ENCODE measurements at places on chromosomes 11 and 22.

DNA sequence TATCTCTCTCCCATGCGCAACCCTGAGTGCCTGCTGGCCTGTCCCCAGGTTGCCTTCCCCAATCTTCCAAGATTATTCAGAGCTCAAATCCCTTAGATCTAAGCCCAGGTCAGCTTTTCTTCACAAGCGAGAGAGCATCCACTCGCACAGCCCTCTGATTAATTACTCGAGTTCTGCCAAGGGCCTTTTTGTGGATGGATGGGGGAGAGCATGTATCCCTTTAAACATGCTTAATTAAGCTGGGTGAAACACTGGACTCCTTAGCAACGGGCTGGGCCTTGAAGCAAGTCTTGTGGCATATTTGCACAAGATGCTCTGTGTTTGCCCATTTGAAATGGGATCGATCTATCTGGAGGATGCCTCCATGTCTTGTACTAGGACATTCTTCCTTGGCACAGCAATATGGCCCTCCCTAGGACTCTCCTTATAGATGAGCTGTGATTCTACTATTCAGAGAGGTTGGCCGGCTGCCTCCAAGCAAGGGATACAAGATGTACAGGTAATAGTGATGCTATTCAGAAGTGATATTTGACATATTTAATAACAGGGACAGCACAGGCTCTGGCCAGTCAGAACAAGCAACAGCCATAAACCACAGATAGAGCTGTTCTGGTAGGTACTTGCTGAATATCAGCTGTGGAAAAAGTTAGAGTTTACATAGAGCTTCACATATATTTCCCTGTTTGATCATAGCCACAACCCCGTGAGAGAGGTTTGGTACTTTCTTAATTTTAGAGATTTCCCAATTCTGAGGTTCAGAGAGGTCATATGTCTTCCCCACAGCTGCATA lies 125.6 kb downstream of the CSNK2A3 start:
- DNase-seq: no peak

DNA sequence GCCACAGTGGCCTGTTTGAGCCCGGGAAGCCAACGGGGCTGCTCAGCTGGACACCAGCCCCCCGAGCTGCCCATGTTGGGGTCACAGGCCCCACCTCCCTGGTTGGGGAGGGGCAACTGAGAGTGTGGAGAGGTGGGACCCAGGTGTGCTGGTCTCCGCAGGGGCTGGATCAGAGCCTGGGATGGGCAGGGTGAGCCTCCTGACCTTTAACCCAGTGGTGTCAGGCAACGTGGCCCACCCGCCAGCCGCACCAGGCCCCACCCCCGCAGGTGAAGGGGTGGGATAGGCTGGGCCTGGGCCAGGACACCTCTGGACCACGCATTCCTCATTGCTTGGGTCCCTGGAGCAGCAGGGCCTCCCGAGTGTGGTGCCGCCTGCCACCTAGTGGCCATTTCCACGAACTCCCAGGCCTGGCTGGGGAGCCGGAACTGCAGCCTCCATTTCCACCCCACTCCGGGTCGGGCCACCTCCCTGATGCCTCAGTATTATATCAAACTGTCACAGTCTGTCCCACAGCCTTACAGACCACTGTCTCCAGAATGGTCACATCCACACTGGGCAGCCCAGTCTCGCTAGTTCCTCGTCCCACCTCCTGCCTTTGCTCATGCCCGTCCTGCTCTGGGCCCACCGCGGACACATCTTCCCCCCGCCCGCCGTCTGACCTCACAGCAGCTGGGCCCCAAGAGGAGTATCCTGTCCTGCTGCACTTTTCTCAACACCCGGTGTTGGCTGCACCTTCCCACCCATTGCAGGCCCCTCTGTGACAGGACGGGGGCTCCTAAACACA lies 13.3 kb upstream of the PPP6R3 start:
- no peak for DNase-seq

DNA sequence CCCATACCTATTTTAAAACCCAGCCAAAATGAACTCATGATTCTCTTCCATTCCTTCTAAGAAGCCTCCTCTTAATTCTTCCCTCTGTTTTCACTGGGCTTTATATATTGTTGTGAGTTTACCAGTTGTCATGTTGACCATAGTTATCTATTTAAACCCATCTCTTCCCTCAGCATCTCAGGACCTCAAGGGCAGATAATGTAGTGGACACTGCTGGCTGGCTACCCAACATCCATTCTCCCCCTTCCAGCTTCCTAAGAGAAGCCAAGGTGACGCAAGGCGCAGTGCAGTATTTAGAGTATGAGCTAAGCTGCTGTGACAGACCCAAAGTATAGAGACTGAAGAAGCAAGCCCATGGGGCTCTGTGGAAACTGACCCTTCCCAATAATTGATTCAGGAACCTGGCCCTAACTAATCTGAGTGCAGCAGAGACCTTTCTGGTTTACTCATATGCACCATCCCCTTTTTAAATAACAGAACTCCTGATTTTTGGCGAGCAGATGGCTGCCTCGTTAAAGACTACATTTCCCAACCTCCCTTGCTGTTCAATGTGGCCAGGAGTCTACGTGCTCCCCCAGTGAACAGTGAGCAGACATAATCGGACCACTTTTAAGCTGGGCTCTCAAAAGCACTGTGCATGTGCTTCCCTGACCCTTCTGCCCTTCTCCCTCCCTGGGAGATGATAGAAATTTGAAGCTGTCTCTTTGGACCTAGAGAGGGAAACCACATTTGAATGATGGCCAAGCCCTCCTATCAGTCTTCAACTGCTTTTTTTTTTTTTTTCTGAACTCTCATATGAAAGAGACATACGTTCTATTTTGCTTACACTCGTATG lies 28.1 kb upstream of the CREB3L1 start:
- DNase-seq: no peak

DNA sequence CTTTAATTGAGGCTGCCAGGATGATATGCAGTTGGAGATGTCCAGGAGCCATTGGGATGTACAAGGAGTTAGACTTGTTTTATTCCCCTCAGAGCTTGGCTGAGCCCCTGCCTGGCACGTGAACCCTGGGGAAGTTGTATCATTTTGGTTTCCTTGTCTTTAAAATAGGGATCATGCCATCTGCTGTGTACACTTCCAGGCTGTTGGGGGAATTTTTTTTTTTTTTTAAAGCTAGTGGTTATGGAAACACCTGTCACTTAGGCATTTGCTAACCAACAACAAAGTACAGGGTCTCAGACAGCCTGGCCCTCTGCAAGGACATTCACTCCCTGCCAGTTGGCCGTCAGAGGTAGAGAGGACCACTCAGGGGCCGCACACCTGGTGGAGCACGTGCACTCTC lies 8.5 kb upstream of the RAB1B start:
- peak; percentile 42 for DNase-seq

GRCh38 chr11:64072403-64072802 lies 36.7 kb downstream of the FLRT1 start:
- DNase-seq: no peak

DNA sequence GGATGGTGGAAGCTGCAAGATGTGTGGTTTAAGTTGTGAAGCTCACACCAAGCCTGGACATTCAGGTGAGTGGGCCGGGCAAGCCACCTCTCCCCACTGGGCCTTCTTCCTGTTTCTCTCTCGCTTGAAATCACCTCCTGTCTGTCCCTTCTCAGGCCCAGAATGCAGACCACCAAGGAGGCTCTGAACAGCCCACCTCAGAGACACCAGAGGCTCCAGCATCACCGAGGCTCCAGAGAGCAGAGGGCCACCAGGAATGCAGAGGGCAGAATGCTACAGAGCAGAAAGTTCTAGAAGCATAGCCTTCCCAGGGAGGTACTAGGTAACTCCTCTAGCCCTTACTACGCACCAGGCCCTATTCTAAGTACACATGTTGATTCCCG lies 14.8 kb upstream of the IL2RB start:
- DNase-seq: no peak

Measured in NCI-H524 treated with DMSO at 0.1 percent for 48 hours (cell line).